ENCODE measurements at places on chromosomes 5 and 9. TPM values are rescaled to one million over a fixed set of nuclear protein-coding genes. Genes with fewer than 3 reads are reported as not detected.

TMEM252 gene
- total RNA-seq, result not detected

RAB14 gene
- total RNA-seq, result 20.1 TPM

NTRK2 gene
- total RNA-seq, result under 0.01 TPM

TAF11L10 gene
- total RNA-seq, result not detected

CARTPT gene
- total RNA-seq, result not detected

DNA sequence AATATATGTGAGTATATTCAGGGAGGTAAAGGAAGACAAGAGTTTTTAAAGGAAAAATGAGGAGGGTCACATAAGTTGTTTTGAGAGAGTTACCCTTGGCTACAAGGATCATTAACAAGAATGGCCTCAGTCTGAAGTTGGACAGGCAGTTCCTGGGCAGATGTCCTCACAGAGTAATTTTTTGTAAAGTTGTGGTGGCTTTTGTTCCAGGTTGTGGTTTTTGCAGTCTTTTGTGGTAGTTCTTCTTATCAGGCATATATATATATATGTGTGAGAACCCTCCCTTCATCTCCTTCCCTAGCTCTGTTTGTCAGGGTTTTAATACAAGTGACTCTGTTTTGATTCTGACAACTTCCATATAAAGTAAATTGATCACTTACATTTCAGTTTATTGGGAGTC lies 60.0 kb downstream of the CSNK1G3 start:
- no peak for DNase-seq

- DNase-seq, result no peak
These were observed 219.9 kb downstream of the PRDM9 start for GRCh38 chr5:23727271-23727670.

GRCh38 chr5:176748073-176748966 lies 62.0 kb upstream of the UNC5A start:
- DNase-seq, result no peak

GRCh38 chr5:68141494-68141893 lies 74.1 kb upstream of the PIK3R1 start:
- DNase-seq, result peak; percentile 83

DNA sequence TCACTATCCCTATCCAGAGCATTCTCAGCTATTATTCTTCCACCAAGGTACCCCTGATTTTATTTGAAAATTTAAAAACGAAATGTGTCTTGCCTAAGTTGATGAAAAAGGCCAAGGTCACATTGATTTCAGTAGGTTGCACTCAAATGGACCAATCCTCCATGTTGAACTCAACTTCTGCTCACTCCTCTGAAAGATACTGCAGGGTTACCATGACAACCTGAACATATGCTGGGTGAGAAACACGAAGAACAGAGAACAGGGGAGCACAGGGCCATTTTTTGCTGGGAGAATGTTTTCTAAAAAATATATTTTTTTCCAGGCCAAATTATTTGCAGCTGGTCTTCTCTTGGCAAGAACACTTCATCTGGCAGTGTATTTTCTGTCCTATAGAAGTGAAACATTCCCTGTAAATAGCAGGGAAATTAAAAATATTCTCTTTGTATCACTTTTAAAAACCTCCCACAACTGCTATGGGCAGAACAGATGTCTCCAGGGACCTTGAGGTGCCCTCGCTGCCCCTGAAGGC lies 215.9 kb downstream of the NXNL2 start:
- DNase-seq, result no peak

GRCh38 chr9:137694962-137695875 lies 76.4 kb downstream of the EHMT1 start:
- no peak for DNase-seq

DNA sequence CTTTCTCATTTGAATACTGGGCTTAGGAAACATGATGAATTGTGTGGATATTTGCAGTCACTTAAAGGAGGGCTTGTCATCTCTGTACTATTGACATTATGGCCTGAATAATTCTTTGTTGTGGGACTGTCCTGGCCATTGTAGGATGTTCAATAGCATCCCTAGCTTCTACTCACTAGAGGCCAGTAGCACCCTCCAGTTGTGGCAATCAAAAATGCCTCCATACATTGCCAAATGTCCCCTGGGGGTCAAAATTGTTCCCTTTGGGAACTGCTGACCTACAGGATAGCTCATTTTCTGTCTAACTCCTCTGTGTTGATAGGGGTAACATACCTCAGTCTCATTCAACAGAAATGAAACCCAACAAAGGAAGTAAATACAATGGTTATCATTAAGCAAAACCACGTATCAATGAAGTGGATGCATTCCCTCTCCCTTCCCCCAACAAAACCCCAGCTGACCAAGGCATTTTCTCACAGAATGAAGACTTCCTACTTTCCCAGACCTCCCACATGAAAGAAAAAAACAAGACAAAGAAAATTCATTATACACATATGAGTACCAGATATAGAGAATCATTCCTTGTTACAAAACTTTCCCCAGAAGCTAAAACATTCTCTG lies 18.1 kb downstream of the FYB1 start:
- no peak for DNase-seq

- DNase-seq, result no peak
These were observed 259.5 kb downstream of the EBF1 start for GRCh38 chr5:158840193-158840592.

DNA sequence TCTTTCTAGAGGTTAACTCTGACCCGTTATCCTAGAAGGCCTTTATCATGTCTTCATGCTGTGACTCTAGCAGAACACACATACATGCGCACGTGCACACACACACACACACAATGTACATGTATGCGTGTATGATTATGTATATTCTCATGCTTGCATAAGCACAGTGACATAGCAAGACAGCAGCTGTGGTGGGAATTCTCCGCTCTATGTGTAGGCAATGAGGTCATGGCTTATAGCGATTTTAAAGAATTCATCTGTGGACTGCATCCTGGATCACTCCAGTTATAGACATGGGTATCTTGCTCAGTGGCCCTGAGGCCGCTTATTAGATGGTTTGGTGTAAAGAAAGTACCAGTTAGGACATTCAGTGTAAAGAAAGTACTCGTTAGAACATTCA lies 106.2 kb downstream of the FBXL7 start:
- DNase-seq, result no peak

Measured in IMR-90 (cell line).